ENCODE measurements at places on chromosomes 12 and 14.

DNA sequence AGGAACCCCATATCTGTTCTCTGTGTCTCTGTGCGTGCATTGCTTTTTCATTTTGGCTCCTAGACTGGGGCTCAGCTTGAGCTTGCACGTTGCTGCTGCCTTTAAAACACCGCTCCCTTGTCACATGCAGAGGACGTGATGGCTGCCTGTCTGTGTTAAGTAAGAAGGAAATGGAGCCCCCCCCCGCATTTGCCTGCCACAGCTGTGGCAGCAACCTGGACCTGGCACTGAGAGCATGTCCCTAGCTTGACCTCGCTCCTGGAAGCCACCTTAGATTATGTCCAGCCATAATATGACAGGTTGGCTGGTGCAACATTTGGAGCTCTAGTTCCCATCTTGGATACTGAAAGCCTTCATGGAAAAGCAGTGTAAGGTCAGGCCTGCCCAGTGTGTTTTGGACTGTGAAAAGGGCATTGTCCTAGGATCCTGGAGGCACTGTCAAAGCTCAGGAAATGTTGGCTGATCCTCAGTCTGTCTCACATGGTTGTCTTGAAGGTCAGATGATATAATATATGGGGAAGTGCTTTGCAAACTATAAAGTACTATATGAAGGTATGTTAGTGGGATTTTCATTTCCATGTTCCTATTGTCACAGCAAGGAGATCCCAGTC is 73.8 kb downstream of the PRKCH start:
- DNase-seq: no peak

GRCh38 chr14:105460116-105460515 is 14.5 kb upstream of the CRIP2 start:
- no peak for DNase-seq

DNA sequence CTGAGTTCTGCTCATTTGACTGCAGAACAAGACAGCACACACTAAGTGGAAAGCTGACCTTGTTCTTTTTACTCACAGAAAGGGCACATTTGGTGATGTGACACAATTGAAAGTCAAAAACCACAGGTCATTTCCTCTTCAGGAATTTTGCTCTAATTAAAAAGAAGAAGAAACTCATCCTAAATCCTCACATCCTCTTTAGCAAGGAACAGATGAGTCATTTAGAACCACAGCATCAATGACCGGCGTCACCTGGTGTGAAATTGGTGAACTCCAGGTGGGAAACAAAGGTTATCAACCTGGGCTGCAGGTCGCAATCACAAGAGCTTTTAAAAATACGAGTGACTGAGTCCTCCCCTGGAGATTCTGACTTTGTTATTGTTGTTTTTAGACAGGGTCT is 2.9 kb upstream of the RNU6-8 start:
- DNase-seq: no peak

- no peak for DNase-seq
Measured at GRCh38 chr14:94237983-94238382, 55.1 kb downstream of the SERPINA10 start.

DNA sequence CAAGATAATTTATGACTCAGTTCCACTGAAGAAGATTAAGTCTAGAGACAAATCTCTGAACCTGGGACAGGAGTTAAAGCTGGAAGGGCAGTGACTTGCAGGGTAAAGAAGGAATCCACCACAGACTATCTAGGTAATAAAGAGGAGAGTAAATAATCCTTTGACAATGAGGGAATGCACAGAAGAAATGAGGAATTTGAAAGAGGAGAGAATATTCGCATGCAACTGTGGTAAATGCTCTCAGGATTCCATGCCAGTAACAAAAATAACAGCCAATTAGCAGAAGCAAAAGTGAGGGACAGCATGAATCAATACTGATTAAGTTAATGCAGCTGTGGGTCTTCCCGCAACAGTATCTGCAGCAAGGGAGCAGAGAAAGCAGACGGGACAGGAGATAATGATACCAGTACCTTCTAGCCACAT is 77.0 kb downstream of the KITLG start:
- no peak for DNase-seq

DNA sequence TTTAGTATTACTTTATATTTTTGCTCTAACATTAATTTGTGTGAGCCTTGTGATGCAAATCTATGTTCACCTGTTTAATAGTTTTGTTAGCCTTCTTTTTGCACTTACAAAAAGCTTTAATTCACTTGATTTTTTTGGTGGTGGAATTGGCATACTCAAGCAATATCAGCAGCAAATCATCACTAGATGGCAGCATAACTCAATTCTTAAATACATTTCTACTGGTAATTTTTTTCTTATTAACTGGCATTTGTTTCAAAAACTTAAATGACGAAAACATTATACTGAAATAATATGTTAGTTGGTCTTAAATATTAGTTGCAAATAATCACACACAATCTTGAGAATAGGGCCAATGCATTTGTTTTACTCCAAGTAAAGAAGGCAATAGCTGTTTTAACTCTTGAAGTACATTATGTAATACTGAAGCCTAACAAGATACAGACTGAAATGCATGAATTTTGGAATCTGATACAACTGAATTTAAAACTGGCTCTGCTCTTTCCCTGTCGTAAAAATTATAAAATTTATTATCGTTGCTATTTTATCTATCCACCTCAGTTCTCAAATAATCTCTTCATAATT is 151.5 kb downstream of the ATXN7L3B start:
- no peak for DNase-seq

DNA sequence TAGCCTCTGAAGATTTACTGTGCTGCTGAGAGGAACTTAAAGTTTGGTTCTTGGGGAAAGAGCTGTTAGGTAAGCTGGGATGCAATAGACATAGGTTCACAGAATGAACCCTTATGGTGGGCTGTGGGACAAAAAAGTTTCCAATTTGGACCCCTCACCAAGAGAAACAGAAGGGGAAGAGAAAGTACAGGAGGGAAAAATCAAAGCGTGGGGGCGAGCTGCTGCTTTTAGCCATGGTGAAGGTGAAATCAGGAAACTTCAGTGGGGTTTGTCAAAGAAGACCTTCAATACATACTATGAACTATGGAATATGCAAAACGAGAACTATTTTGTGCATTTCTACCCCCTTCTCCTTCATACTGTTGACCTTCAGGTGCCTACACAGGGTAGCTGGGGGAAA is 10.6 kb upstream of the NINJ2 start:
- no peak for DNase-seq

GRCh38 chr14:92926931-92927330 is 4.0 kb downstream of the CHGA start:
- no peak for DNase-seq

- DNase-seq: no peak
Measured at GRCh38 chr14:83838226-83838625, 1691.7 kb upstream of the FLRT2 start.

DNA sequence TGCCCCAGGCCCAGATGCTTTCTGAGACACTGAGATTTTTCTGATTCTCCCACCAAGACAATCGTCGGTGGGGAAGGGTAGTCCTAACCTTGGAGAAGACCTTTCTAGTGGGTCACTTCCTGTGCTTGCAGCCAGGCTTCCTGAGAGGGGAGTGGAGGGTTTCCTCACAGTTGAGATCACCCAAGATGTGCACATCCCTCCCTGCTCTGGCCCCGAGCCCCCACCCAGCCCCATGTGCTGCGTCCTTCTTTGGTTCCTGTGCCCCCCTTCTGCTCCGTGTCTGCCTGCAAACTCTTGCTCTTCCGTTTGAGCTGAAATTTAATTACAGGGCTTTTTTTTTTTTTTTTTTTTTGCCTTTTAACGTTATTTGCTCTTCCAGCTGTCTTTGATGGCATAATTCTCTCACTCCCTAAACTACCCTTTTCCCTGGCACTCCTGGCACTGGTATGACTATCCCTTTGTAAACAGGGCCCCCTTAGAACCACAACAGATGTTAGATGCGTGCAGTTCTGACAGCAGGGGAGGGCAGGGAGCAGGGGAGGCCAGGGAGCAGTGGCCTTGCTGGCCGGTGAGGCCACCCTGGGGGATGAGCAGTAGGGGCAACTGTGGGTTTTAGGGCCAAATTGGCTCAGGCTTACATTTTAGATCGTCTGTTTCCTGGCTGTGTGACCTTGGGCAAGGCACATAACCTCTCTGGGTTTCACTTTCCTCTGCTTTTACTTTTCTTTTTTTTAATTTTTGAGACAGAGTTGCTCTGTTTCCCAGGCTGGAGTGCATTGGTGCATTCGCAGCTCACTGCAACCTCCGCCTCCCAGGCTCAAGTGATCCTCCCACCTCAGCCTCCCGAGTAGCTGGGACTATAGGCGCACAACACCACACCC is 144.5 kb downstream of the PHETA1 start:
- no peak for DNase-seq

GRCh38 chr12:14976658-14977057 is 3.8 kb downstream of the PDE6H start:
- DNase-seq: no peak

GRCh38 chr12:49784756-49785409 is 43.3 kb downstream of the NCKAP5L start:
- DNase-seq: no peak

DNA sequence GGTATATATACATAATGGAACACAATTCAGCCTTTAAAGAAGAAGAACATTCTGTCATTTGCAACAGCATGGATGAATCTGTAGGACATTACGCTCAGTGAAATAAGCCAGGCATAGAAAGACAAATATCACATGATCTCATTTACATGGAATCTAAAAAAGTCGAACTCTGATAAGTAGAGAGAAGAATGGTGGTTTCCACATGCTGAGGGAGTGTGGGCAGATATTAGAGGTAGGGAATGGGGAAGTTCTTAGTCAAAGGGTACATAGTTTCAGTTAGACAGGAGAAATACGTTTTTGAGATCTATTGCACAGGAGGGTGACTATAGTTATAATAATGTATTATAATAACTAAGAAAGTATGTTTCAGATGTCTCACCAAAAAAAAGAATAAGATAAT is 71.4 kb downstream of the ADAMTS20 start:
- no peak for DNase-seq

DNA sequence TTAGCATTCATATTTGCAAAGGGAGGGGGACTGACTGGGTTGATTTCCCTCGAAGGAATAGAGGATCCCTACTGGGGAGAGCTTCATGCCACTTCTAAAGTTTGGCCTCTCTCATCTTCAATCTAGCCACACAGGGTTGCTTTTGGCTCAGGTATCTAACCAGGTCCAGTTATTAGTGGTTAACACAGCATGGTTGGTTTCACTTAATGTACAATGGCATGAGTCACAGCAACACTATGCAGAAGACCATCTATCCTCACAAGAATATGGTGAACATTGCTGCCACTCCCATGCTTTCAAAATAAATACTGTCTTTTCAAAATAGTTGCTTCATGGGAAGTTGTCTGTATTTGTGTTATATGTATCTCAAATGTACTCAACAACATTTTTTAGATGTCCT is 6.6 kb upstream of the RAB3IP start:
- DNase-seq: no peak

DNA sequence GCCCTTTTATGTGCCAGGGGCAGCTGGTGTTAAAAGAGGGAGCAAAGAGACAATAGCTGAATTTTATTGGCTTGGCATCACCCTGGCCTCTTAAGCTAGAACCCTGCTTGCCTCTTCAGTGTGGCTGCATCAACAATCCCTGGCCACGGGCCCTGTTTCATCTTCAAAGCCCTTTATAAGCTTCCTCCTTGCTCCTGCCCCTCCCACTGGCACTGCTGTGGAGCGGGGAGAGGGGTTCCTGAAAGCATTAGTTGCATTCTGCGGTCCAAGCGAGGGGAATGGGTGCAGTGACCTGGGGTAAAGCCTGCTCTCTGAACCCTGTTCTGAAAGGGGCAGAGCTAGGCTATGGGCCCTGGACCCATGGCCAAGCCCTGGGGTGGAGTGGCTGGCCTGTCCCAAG is 220 bp upstream of the KRT83 start:
- no peak for DNase-seq

DNA sequence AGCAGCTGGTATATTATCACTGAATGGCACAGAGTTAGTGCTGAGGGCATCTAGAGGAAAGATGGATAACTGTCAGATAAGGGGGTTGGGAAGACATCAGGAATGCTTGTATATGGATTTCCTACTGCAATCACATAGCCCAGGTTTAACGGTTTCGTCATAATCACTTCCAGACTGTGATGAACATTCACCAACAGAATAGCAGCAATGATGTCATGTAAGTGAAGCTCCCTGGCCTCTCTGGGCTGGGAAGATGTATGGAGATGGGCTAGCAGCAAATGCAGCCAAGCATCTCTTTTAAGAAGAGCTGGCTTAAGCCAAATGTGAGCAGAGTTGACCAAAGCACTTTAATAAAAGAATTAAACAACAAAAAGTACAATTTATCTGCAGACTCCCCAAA is 714.6 kb downstream of the GALC start:
- no peak for DNase-seq

GRCh38 chr12:15757553-15758255 is 31.5 kb downstream of the EPS8 start:
- no peak for DNase-seq

GRCh38 chr14:50578433-50578832 is 18.5 kb downstream of the ATL1 start:
- DNase-seq: no peak

- no peak for DNase-seq
Measured at GRCh38 chr12:2084553-2085296, 31.9 kb downstream of the CACNA1C start.

- no peak for DNase-seq
Measured at GRCh38 chr12:89162589-89163261, 189.6 kb downstream of the DUSP6 start.

GRCh38 chr14:105251920-105252319 is 3.6 kb downstream of the BTBD6 start:
- DNase-seq: no peak

DNA sequence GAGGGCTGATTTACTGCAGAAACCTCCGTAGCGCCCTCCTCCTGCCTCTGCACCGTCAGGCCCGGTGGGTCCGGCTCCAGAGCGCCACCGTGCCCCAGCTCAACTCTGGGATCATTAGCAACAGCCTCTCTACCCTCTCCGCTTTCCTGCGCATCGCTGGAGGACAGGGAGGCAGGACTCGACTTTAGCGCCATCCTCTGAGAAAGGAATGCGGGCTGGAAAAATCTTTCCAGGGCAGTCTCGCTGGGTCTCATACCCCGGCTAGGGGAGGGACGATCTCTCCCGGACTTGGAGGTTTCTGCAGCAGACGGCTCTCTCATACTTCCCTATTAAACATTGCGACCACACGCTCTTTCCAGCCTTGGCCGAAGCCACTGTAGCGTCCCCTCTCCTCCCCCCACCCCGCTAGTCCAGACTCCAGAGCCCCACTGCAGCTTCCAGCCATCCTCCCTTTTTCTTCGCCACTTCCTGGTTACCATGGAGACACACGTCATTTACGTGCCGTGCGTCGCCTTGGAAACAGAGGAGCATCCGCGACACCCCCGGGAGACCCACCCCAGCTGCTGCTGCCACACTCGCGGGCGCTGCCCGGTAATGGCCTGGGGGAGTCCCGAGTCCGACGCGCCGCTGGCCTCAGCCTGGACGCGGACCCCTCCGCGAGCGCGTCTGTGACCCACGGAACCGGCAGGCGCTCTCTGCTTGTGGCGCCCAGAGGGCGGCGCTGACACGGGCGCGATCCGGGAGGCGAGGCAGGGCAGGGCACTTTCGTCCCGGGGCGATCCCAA is at the start of gene CCDC184:
CCDC184 (plus strand) TSS at position 554 of the 785 bp plus-strand sequence. CDS start 479 bp downstream, outside the sequence.
- peak; percentile 64 for DNase-seq

- DNase-seq: no peak
Measured at GRCh38 chr12:124917841-124918621, 3.6 kb upstream of the UBC start.

- DNase-seq: no peak
Measured at GRCh38 chr12:47797441-47797840, 22.3 kb downstream of the HDAC7 start.
